ENCODE measurements at places on chromosomes 2 and 18.

DNA sequence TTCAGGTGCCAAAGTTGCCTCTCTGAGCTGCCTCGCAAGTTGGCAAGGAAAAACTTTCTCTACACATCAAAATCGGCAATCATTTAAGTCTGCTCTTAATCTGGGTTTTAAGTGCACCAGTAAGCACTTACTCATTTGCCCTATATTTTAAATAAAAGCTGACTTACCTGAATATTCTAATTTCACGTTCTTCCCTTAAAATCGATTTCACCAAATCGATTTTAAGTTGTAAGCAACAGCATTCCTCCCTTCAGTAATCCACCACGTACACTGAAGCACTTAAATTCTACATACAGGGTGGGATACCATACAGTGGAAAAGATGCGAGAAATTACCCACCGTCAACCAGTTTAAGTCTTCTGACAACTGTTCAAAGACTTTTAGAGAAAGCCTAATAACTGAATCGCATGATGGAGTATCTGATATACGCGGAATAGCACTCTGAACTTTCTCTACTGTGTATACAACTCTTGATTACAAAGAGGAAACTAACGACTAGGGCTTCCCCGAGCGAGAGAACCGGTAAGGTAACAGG lies 1.6 kb downstream of the PPP3R1 start:
- no peak for DNase-seq

DNA sequence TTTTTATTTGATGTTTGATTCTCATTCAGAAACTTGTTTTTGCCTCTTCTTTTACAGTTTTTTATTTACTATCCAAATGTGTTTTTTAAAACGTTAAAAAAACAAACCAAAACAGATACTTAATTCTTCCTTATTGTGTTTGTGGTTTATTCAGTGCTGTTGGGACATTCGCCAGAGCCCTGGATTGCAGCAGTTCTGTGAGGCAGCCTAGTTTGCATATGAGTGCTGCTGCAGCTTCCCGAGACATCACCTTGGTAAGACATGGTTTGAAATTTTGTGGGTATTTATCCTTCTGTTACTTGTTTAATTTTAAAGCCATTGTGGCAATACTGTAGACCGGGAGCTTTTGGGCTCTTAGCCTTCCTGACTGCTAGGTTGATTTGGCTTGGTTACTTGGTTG lies 91.2 kb downstream of the MTA3 start:
- no peak for DNase-seq

DNA sequence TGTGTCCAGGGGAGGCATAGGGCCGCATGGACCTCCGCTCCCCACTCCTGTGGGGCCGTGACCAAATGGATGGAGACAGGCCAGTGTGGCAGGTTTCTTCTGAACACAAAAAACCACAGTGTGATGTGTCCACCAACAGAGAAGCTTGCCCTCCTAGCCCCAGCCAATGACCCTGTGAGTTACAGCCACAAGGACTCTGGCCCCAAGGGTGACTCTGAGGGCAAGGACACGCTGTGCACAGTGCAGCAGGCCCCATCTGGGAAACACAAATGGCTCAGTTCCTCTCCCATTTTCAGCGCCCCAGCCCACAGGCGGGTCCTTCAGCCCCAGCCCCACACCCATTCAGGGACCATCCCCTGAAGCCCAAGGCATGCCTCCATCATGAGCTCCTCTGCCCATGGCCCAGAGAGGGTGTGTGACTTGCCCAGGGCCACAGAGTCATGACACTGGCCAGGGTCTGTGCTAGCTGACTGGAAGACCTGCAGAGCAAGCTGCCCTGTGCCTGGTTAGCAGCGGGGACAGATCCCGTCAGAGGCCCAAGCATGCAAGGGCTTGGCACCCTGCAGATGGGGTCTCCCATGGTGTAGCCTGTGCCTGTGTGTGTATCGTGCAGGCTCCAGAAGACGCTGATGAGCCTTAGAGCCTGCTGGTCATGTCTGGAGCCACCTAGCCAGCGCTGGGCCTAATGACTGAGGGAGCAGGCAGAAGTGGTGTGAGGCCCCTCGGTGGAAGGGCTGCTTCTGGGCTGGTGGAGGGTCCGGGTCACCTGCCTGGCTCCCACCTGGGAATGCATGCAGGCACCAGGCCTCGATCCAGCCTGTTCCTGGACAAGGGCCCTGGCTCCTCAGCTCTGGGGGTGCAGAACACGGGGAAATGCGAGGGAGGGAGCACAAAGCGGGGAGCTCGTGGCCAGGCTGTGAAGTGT lies 47.7 kb downstream of the HS6ST1 start:
- no peak for DNase-seq

- no peak for DNase-seq
Measured at GRCh38 chr2:387980-388421, 100.1 kb upstream of the ALKAL2 start.

DNA sequence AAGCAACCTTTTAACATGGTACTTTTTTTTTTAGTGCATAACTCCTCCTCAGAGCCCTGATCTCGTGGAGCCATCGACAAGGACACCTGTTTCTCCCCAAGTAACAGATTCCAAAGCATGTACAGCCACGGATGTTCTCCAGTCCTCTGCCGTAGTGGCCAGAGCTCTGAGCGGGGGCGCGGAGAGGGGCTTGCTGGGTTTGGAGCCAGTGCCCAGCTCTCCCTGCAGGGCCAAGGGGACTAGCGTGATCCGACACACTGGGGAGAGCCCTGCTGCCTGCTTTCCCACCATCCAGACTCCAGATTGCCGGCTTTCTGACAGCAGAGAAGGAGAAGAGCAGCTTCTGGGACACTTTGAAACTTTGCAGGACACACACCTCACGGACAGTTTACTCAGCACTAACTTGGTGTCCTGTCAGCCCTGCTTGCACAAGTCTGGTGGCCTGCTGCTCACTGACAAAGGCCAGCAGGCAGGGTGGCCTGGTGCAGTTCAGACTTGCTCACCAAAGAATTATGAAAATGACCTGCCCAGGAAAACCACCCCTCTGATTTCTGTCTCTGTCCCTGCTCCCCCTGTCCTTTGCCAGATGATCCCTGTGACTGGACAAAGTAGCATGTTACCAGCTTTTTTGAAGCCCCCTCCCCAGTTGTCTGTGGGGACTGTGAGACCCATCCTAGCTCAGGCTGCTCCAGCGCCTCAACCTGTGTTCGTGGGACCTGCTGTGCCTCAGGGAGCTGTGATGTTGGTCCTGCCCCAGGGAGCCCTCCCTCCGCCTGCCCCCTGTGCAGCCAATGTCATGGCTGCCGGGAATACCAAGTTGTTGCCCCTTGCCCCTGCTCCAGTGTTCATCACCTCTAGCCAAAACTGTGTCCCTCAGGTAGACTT lies 4.5 kb downstream of the KLF11 start:
- no peak for DNase-seq

GRCh38 chr2:28668880-28669279 lies 82.8 kb upstream of the PPP1CB start:
- no peak for DNase-seq

DNA sequence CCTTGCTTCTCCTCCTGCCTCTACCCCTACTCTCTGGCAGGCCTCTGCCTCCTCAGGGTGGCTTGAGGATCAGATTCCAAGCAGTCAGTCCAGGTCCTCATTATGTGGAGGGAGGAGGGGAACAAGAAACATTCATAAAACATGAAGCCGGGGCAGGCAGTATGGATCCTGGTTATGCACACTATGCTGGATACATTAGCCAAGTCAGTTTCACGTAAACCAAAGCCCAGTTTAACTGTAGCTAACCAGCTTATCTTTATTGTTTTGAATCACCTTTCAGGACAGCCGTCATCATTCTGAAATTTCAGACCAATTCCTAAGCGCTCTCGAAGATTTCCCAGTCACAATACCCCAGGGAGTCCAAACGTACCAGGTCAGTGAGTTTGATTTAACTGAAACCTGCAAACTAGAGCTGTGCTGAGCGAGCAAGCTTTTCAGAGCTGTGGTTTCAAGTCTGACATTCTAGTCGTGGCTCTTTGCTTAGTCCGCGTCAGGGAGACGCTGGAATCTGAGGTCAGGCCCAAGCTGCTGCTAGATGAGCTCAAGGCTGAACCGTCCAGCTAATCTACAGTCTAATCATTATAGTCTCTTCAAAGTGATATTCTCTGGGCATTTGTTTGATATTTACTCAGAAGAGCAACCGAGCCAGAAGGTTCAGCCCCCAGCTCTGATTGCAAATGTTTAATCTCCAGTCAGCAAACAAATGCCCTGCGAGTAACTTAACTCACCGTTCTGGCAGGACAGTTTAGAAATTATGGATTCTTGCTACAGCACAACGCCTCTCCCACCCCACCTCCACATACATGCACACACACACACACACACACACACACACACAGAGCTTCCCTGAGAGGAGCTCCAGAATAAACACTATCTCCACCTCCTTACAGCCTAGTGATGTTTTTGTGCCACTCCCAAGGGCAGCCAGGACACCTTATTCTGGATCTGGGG lies 63.8 kb upstream of the BZW1 start:
- no peak for DNase-seq

Measured in AML-193 (cell line).